ENCODE measurements at places on chromosomes 5 and 9. TPM values are rescaled to one million over a fixed set of nuclear protein-coding genes. Genes with fewer than 3 reads are reported as not detected.

The HK3 gene
- 11.6 TPM for total RNA-seq

The WDR31 gene
- total RNA-seq: 9.6 TPM

The SLCO6A1 gene
- not detected for total RNA-seq

DNA sequence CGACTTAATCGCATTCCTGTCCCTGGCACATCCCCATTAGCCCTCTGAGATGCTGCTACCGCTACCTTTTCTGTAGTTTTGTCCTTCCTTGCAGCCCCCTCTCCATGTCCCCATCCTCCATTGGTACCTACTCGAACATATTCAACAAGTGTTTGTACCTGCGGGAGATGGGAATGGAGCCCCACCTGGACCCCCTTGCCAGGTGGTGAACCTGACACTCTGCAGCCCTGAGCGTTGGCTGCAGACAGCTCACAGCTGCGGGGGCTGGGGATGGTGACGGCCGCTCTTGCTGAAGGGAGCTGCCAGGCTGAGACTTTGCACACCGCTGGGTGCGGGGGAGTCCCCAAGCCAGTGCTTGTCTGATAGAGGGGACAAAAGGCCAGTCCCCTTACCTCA is 96.3 kb upstream of the DAP start:
- no peak for DNase-seq

GRCh38 chr9:109083813-109084405 is 35.8 kb downstream of the TMEM245 start:
- no peak for DNase-seq

GRCh38 chr9:131657456-131657855 is 82.4 kb downstream of the RAPGEF1 start:
- no peak for DNase-seq
